ENCODE measurements at places on chromosomes 5 and 9.

DNA sequence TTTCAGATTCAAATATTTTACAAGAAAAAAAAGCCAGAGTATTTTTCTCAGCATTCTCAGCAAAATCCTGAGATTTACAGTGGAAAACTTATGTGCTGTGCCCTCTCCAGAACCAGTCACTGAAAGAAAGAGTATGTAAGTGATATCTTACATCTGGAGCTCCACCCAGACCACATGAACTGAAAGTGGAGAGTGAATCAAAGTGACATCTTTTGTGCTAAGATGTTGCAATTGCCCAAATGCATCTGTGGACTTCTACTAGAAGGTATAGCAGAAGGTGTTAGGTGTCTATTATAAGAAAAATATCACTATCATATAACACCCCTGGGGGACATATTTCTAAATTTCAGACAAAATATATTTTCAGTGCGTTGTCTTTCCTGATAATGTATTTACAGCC is 49.0 kb upstream of the RIC1 start:
- DNase-seq = no peak

DNA sequence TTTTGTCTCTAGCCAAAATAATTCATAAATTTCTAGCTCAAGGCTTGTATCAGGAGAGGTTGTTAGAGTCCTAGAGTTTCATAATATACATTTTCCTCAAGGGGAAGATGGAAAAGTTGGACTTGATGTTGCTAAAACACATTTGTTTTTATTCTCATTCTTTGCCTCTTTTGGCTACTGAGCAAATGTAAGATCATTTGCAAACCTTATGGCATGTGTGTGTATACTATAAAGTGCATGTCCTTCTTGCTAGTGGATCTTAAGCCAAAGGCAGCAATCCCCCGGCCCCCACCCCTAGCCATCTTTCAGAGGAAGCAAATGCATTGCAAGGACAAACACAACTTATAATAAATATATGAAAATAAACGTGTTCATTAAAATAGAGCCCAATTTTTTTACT is 43.0 kb downstream of the ADAMTSL1 start:
- no peak for DNase-seq

DNA sequence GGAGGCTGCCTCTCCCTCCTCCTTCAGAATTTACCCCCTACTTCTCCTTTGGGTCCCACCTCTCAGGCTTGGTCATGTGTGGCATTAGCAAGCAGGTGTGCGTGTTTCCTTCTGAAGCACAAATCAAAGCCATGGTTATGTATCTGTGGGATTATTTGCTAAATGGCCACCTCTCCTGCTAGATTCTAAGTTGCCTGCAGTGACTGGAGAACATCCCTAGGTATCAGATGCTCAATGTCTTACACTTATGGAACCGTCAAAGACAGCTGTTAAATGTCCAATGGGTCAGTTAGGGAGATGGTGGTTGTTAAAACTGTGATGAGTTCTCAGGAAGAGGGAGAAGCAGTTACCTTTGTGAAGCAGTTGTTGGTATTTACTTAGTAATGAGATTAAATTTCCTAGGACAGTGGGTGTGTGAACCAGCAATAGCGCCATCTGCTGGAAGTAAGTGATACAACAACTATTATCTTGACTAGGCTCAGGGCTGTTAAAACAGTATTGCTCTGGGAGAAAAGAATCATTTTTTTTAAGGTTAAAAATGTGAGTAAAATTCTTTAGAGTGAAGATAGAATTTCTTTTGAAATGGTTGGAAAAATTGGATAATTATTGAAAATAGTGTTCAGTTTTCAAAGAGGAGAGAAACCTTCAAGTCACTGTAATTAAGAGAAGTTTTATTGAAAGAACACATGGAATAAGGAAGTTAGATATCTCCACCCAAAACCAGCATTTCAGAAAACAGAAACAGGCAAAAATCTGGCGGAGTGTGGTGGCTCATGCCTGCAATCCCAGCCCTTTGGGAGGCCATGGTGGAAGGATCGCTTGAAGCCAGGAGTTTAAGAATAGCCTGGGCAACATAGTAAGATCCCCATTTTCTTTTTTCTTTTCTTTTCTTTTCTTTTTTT is 71.3 kb downstream of the TMC1 start:
- no peak for DNase-seq

DNA sequence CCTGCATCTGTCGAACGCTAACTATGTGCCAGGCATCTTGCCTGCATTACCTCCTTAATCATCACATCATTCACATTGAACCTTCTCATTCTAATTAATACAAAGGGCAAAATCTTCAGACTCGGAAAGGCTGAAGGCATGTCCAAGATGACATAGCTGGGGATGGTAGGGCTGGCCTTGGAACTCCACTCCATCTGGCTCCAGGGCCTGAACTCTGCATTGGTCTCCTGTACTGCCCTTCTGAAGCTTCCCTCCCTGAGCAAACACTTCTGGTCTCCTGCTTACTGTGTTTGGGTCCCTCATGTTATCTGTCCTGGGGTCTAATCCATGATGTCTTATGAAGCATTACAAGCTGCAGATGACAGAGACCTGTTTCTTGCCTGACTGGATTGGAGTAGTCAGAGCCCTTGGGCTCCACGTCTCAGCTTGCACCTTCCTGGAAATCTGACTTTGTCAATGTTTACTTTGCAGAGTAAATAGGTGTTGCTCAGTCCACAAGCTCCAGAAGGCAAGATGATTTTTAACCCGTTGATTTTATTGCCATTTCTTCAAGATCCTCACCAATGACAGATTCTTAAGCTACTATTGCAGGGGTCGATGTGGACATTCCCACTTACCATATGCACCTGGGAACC is 106.1 kb downstream of the GALNT10 start:
- no peak for DNase-seq

Data from stimulated activated naive B cell treated with anti-CD40 and anti-IgM and Interleukin-4, amounts not matched to agents 10 μg/mL and 1 μg/mL and 100 μg/mL, for 72 hours (primary cell).